ENCODE measurements at places on chromosomes 2 and 18.

DNA sequence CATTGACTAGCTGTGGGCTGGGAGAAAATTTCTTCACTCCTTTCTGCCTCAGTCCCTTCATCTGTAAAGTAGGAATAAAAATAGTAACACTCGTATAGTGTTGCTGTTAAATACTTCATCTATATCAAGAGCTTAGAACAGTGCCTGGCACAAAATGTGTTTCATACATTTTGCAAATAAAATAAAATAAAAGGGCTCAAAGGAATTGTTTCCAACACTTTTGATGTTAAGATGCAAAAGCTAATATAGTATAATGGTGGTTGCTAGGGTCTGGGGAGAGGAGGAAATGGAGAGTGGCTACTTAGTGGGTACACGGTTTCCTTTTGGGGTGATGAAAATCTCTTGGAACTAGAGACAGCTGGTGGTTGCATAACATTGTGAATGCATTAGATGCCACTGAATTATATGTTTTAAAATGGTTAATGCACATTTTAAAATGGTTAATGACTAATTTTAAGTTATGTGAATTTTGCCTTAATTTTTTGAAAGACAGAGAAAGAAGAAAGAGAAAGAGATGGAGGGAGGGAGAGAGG lies 542.1 kb upstream of the ID2 start:
- DNase-seq, result no peak

DNA sequence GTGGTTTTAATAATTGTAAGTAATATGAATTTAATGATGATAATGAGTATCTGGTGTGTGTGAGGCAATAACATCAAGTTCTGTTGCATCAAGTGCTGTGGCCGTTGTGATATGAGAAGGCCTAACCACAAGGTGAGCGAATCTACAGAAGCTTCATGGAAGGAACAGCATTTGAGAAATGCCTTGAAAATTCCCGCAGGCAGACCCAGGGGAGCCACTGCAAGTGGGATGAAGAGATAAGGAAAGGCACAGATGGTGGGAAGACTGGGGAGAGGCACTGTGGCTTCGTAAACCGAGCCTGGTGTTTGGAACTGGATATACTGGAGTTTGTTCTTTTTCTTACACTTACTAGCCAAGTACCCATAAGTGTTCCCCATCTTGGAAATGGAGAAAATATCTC lies 357.5 kb downstream of the PTPRM start:
- DNase-seq, result no peak

DNA sequence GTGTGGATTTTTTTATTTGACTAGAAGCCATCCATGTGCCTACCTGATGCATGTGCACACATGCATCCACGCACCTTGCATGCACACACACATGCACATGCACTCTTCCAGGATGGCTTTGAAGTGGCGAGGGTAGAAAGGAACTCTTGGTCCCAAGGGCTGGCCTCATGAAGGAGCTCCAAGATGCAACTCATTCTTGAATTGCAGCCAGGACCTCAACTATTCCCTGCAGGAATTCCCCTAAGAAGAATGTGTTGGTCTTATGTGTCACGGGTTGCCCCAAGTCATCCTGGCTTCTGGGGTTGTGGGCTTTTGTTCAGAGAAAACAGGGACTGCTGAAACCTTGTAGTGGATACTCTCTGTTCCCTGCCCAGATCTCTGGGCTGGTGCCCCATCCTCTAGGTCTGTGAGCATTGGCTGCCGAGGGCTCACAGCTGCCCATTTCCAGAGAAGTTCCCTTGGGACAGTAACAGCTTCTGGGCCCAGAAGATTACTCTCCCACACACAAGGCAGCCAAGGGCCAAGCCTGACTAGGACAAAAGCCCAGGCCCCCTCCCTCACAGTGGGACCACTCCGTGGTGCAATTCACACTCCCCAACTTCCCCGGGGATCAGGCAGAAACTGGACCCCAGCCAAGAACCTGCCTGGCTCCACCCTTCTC lies 137.6 kb downstream of the COPS8 start:
- no peak for DNase-seq

DNA sequence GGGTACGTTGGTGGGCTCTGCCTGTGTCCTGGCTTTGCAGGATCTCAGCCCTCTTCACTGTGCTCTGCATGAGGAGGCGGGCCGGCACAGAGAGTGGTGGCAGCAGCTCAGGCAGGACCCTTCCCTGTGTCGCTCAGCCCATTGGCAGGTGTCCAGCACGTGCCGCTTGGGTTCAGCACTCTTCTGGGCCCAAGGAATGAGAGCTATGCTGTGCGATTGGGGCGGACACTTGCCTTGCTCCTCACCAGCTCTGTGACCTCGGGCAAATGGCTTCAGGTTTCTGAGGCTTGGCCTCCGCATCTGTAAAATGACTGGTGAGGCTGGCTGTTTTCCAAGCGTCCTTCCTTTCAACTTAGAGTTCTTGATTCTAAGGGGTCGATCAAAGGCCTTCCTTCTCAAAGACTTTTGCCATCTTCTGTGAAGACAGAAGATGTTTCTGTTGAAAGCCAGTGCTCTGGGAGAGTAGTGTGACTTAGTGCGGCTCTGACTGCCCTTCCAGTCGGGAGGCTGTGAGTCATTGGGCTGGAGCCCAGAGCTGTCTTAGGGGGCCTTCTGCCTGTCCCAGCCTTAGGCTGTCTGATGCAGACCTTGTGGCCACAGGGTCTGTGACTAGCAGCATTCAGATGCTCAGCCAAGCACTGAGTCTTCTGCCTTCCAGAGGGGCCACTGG lies 35.6 kb downstream of the GLI2 start:
- DNase-seq, result no peak

DNA sequence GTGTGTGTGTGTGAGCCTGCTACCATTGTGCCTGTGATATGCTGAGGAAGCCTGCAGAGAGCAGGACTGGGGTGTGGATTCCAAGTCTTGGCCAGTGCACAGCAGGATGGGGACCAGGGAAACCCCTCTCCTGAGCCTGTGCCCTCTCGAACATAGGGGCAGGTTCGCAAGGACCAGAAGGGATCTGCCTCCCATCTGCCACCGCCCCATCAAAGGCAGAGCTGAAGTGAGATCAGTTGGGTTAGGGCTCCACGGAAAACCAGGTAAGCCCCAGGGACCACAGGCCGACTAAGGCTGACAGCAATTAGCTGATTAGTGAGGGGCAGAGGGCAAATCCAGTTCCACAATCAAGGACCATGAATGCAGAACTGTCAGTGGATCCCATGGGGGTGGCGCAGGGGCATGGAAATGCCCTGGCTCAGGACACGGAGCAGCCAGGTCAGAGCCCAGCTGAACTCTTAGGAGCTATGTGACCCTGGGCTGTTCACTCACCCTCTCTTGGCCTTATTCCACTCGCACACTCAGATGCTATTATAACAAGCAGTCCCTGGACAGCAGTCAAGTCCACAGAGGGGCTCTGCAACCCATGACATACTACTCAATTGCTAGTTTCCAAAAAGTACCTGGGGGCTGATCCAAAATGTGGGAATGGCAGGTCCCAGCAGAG lies 84.2 kb upstream of the ID2 start:
- DNase-seq, result no peak
